Upper lobe of right lung (tissue), 1 donor: ENCODE measurements at places on chromosomes 1 and 21. TPM values are rescaled to one million over a fixed set of nuclear protein-coding genes. Genes with fewer than 3 reads are reported as not detected.

The OR14A2 gene
- not detected for total RNA-seq

The CLEC20A gene
- total RNA-seq = not detected

The RHD gene
- total RNA-seq = not detected

The CHODL gene
- total RNA-seq = 0.26 TPM

The ADAMTS1 gene
- total RNA-seq = 122 TPM

The CADM3 gene
- total RNA-seq = 1.7 TPM

The HORMAD1 gene
- total RNA-seq = 1.2 TPM

The HEYL gene
- total RNA-seq = 17.7 TPM

The COL24A1 gene
- 1.6 TPM for total RNA-seq

The ELAPOR1 gene
- 5.6 TPM for total RNA-seq

The PM20D1 gene
- 0.72 TPM for total RNA-seq

The KCNK2 gene
- 0.26 TPM for total RNA-seq

The KRTAP10-11 gene
- not detected for total RNA-seq

The CRP gene
- 0.26 TPM for total RNA-seq

The OR10J1 gene
- total RNA-seq = not detected

The AGT gene
- total RNA-seq = 1.8 TPM

The KCNN3 gene
- total RNA-seq = 7.6 TPM

The COL11A1 gene
- 1.7 TPM for total RNA-seq

The SLC16A1 gene
- total RNA-seq = 8.6 TPM

The DLGAP3 gene
- 0.35 TPM for total RNA-seq

The KCNJ6 gene
- total RNA-seq = 0.06 TPM

The OLFML2B gene
- 17.5 TPM for total RNA-seq

The IRF6 gene
- total RNA-seq = 17.9 TPM

The HSPG2 gene
- 393 TPM for total RNA-seq

The BATF3 gene
- 10.0 TPM for total RNA-seq
